Tibial nerve (tissue), 4 donors: ENCODE measurements at places on chromosomes 3 and 15. TPM values are rescaled to one million over a fixed set of nuclear protein-coding genes. Genes with fewer than 3 reads are reported as not detected.

Gene COL7A1
- total RNA-seq = 15.7 TPM

Gene RPLP1
- total RNA-seq = 435 TPM

Gene EFCC1
- 2.1 TPM for total RNA-seq

Gene ROPN1
- total RNA-seq = not detected

Gene TBC1D2B
- total RNA-seq = 108 TPM

Gene TLR9
- total RNA-seq = not detected

GRCh38 chr3:147157631-147158030, 248.7 kb downstream of the ZIC4 start:
- H3K27ac ChIP-seq = no peak overlapping the region
- H3K27me3 ChIP-seq = no peaks in the 10 kb centered on the region
- no peak for DNase-seq
- no peak overlapping the region for H3K4me3 ChIP-seq
- H3K36me3 ChIP-seq = no peaks in the 10 kb centered on the region

DNA sequence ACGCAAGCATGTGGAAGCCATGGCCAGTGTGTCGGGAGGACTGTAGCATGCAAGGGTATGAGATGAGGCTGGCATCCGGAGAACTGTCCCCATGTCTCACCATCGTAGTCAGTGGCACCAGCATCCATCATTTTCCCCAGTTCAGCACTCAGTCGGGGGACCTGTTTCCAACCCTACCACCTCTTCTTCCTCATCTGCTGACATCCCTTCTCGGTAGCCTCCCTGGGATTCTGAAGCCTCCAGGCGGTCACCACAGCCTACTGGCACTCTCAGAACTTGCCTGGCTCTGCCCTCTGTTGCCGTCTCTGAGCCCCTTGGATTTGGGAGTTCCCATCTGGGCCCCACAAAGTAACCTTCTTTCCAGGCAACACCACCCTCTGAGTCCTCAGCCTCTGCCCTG, 131.1 kb upstream of the ABHD17C start:
- no peak overlapping the region for H3K4me3 ChIP-seq
- DNase-seq = no peak
- H3K27ac ChIP-seq = no peak overlapping the region
- no peaks in the 10 kb centered on the region for H3K4me1 ChIP-seq
- H3K27me3 ChIP-seq = no peaks in the 10 kb centered on the region
- no peaks in the 10 kb centered on the region for H3K36me3 ChIP-seq

- H3K27ac ChIP-seq = peak overlapping the region; percentile 12
- DNase-seq = no peak
- no peaks in the 10 kb centered on the region for H3K36me3 ChIP-seq
- H3K4me1 ChIP-seq = peaks cover 11% of the 10 kb centered on the region
- H3K4me3 ChIP-seq = peak overlapping the region; percentile 10
Observed at GRCh38 chr3:179942553-179943075, 94.1 kb downstream of the PEX5L start.

DNA sequence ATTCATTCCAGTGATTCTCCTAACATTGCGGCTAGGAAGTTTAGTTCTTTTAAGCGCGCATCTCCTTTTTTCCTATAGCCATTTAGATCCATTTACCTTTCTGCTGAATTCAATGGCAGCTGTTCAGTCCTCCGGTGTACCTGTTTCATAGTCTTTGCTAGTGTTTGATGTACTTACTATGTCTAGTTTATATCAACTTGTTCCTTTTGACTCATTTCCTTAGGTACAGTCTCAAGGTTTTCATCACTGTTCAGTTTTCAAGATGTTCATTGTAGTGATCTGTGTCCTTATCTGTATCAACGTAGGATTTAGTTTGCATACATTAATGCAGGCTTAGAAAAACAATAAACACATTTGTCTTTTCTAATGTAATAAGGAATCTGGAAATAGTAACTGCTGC, 59.0 kb upstream of the MBNL1 start:
- no peaks in the 10 kb centered on the region for H3K36me3 ChIP-seq
- H3K4me3 ChIP-seq = no peak overlapping the region
- H3K4me1 ChIP-seq = peaks cover 8% of the 10 kb centered on the region
- H3K27me3 ChIP-seq = no peaks in the 10 kb centered on the region
- no peak overlapping the region for H3K27ac ChIP-seq

GRCh38 chr3:159632851-159633250, 355.8 kb upstream of the IL12A start:
- H3K4me1 ChIP-seq = no peaks in the 10 kb centered on the region
- no peak overlapping the region for H3K27ac ChIP-seq
- H3K27me3 ChIP-seq = no peaks in the 10 kb centered on the region
- H3K36me3 ChIP-seq = no peaks in the 10 kb centered on the region

DNA sequence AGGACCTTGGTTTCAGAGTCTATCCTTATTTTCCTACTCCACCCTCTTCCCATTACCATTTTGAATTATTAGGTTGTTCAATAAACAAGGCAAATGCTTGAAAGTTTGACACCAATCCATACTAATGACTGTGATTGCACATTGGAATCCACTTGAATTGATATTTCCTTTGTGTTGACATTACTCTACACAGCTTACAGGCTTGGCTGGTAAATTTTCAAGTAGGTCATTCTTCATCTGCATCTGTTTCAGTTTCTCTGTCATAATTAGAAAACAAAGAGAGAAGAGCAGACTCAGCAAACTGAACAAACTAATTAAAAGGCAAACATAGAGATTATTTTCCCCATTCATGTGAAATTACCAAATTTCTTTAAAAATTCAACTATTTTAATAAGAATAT, 732.9 kb upstream of the BCHE start:
- H3K27ac ChIP-seq = no peak overlapping the region
- no peak for DNase-seq
- no peak overlapping the region for H3K4me3 ChIP-seq
- H3K4me1 ChIP-seq = no peaks in the 10 kb centered on the region
- no peaks in the 10 kb centered on the region for H3K27me3 ChIP-seq
- no peaks in the 10 kb centered on the region for H3K36me3 ChIP-seq

GRCh38 chr3:19531426-19531825, 383.1 kb downstream of the KCNH8 start:
- no peak overlapping the region for H3K4me3 ChIP-seq
- H3K36me3 ChIP-seq = no peaks in the 10 kb centered on the region
- H3K27me3 ChIP-seq = no peaks in the 10 kb centered on the region
- H3K4me1 ChIP-seq = no peaks in the 10 kb centered on the region
- H3K27ac ChIP-seq = no peak overlapping the region
- no peak for DNase-seq

DNA sequence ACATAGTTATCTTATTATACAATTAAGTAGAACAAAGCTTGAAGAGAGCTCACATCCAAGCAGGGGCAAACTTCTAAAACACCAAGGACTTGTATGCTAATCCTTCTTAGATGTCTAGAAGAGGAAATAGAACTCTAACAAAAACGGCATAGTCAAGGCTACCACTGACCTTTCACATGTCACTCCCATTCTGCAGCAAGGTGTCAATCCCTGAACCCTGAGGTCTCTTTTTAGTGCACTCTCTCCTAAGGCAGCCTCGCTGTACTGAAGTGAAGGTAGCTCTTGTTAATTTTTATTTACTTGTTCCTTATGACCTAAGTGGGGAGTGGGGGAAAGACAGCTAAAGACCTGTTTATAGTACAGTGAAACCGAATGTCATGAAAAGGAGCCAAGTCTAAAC, 506.5 kb downstream of the FOXP1 start:
- no peaks in the 10 kb centered on the region for H3K27me3 ChIP-seq
- no peak for DNase-seq
- no peak overlapping the region for H3K27ac ChIP-seq
- H3K4me3 ChIP-seq = no peak overlapping the region
- peaks cover 30% of the 10 kb centered on the region for H3K4me1 ChIP-seq
- no peaks in the 10 kb centered on the region for H3K36me3 ChIP-seq

DNA sequence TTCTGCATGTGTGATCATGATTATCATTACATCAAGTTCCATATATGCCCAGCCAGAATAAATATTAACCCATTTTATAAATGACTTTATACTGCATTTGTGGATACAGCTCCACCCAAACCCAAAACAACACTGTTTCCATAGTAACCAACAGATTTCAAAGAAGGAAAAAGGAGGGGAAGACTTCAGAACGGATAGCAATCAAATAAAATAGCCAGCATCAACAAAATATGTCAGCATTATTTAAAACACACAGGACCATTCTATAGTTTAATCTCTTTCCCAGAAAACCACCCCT, 114.4 kb downstream of the FOXP1 start:
- no peak for DNase-seq
- no peaks in the 10 kb centered on the region for H3K27me3 ChIP-seq
- H3K4me3 ChIP-seq = no peak overlapping the region
- no peak overlapping the region for H3K27ac ChIP-seq

- H3K36me3 ChIP-seq = no peaks in the 10 kb centered on the region
- H3K27ac ChIP-seq = no peak overlapping the region
- H3K27me3 ChIP-seq = no peaks in the 10 kb centered on the region
- H3K4me1 ChIP-seq = no peaks in the 10 kb centered on the region
- no peak overlapping the region for H3K4me3 ChIP-seq
Observed at GRCh38 chr15:82942691-82943090, 9.8 kb downstream of the HOMER2 start.

DNA sequence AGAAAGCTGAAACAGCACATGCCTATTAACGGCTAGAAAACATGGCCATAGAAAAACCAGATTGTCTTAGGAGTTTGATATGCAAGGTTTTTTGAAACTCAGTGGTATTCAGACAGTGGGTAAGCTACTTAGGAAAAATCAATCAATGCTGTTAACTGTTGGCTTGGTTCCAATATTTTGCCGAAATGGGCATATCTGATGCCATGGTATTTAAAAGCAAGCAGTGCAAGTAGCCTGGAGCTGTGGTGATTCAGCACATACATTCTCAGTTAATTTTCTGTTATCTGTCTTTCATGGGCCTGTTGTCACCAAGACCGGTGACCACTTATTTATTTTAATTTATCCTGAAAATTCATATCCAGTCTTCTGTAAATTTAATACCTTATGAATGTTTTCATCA, 17.3 kb upstream of the SUCNR1 start:
- H3K4me3 ChIP-seq = no peak overlapping the region
- no peak for DNase-seq
- no peaks in the 10 kb centered on the region for H3K27me3 ChIP-seq
- no peak overlapping the region for H3K27ac ChIP-seq

- peaks cover 92% of the 10 kb centered on the region for H3K4me1 ChIP-seq
- no peaks in the 10 kb centered on the region for H3K27me3 ChIP-seq
- no peak for DNase-seq
- H3K36me3 ChIP-seq = no peaks in the 10 kb centered on the region
Observed at GRCh38 chr3:12948371-12948770, 107.0 kb upstream of the RPL32 start.

DNA sequence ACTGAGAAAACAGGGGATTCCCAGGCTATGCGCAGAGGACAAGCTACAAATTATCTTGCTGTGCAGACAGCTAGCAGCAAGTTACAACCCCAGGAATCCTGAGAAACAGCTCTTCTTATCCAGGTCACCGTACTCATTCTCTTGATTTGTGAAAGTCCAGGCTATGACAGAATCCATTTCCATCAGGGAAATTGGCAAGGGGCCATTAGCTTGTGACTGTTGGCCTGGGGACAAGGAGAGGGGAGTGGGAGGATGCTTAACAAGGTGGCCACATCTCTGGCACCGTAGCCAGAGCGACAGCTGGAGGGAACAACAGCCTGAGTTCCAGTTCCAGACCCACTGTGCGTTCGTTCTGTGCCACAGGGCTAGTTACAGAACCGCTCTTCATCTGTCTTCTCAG, 44.9 kb upstream of the PLXNA1 start:
- no peaks in the 10 kb centered on the region for H3K36me3 ChIP-seq
- H3K4me1 ChIP-seq = peaks cover 16% of the 10 kb centered on the region
- no peak overlapping the region for H3K4me3 ChIP-seq
- no peaks in the 10 kb centered on the region for H3K27me3 ChIP-seq

GRCh38 chr3:78260388-78260787, 1220.5 kb downstream of the ROBO2 start:
- H3K27ac ChIP-seq = no peak overlapping the region
- H3K36me3 ChIP-seq = no peaks in the 10 kb centered on the region
- H3K27me3 ChIP-seq = no peaks in the 10 kb centered on the region

DNA sequence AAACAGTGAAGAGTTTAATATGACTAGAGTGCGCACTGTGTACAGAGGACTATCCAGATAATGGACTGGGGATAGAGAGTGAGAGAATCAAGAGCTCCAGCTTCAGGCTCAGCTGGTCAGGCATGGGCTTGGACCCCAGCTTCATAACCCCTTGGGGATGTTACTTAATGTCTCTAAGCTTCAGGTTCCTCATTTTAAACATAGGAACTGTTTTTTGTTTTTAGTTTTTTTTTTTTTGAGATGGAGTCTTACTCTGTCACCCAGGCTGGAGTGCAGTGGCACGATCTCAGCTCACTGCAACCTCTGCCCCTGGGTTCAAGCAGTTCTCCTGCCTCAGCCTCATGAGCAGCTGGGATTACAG, 9.9 kb upstream of the BRPF1 start:
- H3K36me3 ChIP-seq = no peaks in the 10 kb centered on the region
- H3K4me3 ChIP-seq = no peak overlapping the region
- no peaks in the 10 kb centered on the region for H3K4me1 ChIP-seq

DNA sequence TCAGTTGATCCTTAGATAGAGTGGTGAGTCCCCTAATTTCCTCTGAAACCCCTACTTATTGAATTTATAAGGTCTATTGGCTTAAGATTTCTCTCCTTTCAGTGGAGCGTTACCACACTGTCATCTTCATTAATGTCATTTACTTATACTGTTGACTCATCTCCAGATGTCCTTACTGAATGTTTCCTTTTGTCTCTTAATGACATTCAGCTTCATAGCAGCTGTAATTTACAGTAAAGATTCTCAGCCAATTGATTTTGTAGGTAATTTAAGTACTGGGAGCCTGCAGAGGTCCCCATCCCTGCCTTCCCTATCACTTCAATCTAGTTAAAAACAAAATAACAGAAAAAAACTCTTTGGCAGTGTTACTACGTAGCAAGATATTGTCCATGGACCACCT, 18.8 kb downstream of the STX19 start:
- no peaks in the 10 kb centered on the region for H3K4me1 ChIP-seq
- H3K36me3 ChIP-seq = no peaks in the 10 kb centered on the region
- no peak overlapping the region for H3K4me3 ChIP-seq
- no peak for DNase-seq
- H3K27ac ChIP-seq = no peak overlapping the region

DNA sequence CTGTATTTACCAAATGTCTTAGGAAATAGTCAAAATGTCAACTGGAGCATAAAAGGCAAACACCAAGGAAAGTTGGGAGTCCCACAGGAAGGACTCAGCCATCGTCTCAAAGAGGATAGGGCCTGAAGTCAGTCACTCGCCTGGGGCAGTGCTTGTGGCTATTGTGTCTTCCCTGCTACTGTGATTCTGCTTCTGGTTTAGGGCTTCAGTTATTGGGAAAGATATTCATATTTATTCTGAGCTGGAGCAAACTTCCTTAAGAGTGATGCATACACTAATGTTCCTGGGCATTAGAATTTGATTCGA, 118.1 kb downstream of the EDEM1 start:
- H3K27me3 ChIP-seq = no peaks in the 10 kb centered on the region
- no peak overlapping the region for H3K27ac ChIP-seq
- DNase-seq = no peak
- H3K4me3 ChIP-seq = no peak overlapping the region

GRCh38 chr3:96813820-96814650, at the start of gene EPHA6:
EPHA6 (plus strand) TSS chr3:96814594.
- DNase-seq = no peak
- H3K36me3 ChIP-seq = no peaks in the 10 kb centered on the region
- peak within 1 kb of the TSS; percentile 56 for H3K4me3 ChIP-seq
- peaks cover 8% of the 10 kb centered on the region for H3K27me3 ChIP-seq
- peaks cover 4% of the 10 kb centered on the region for H3K4me1 ChIP-seq
- H3K27ac ChIP-seq = peak within 1 kb of the TSS; percentile 70

GRCh38 chr15:20340931-20341661, 200.5 kb downstream of the GOLGA6L6 start:
- H3K36me3 ChIP-seq = no peaks in the 10 kb centered on the region
- H3K4me1 ChIP-seq = no peaks in the 10 kb centered on the region
- no peaks in the 10 kb centered on the region for H3K27me3 ChIP-seq
- H3K27ac ChIP-seq = no peak overlapping the region
- DNase-seq = no peak
